ENCODE measurements at places on chromosomes 2 and 18.
A peak's percentile ranks its signal among the peaks of the same experiment; 100 is the strongest.

DNA sequence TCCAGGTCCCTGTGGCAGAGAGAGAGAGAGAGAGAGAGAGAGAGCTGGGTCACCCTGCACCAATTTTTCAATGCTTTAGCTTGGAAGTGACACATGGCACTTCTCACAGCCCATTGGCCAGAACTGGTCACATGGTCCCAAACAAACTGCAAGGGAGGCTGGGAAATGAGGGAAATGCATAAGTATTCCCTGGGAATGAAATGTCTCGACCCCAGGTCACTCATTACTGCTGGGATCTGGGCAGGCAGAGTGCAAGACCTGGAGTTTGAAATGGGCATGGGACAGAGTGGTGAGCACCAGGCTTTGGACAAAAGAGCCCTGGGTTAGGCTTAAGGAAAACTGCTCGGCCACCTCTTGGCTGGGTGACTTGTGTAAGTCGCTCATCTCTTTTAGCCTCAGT is 37.0 kb downstream of the SMAD7 start:
- no peak for ATAC-seq

GRCh38 chr2:102106133-102106556 is 36.4 kb upstream of the IL1R1 start:
- no peak for ATAC-seq

GRCh38 chr2:190408538-190409271 is 550 bp downstream of the MFSD6 start:
- peak; percentile 79 for ATAC-seq

GRCh38 chr2:17894556-17894955 is 16.1 kb downstream of the KCNS3 start:
- ATAC-seq = no peak

DNA sequence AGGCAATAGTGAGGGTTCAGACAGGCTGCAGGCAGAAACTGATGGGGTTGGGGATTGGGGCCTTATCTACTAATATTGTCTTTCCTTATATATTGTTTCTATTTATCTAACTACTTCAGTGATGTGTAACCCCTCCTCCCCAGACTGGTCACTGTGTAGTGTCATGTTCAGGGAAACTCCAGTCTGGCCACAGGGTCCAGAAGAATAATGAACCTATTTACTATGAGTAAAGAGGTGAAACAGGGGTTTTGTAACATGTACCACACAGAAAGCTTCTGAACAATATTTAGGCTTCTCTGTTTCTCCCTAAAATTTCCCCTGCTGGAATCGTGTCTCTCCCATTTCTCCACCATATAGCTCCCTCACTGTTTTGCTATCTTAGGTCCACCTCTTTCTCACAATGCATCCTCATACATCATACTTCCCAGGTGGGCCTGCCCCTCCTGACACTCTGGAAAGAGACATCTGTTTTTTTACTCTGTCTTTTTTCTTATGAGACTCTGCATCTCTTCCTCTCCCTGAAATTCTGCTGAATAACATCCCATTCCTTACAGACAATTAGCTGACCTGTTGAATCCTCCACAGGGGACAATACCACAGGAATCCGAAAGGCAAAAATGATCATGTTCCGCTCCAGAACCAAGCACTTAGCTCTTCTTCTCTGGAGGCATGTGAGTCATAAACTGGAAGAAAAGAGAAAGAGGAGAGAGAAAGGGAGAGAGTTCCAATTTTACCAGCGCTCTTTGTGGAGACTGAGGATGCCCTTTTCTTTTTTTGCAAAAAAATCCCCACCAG is 154.8 kb downstream of the ZEB2 start:
- no peak for ATAC-seq

- ATAC-seq = no peak
These were observed 93.4 kb upstream of the THOC1 start for GRCh38 chr18:361100-361732.

DNA sequence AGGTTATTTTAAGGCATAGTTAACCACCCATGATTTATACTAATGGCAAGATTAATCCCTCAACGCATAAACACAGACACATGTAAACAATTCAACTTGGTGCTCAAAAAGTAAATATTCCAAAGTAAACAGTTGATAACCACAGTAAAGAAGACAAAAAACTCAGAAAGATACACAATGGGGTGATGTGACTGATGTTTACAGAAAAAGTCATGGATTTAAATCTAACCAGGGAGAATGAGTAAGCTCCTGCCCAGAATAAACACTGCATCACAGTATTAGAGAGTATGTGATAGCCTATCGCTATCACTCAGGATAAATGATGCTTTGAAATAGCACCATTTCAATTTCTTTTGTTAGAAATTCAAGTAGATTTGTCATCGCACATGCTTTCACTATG is 49.3 kb downstream of the HIBCH start:
- no peak for ATAC-seq

GRCh38 chr2:188051706-188052105 is 240.0 kb upstream of the GULP1 start:
- ATAC-seq = no peak

DNA sequence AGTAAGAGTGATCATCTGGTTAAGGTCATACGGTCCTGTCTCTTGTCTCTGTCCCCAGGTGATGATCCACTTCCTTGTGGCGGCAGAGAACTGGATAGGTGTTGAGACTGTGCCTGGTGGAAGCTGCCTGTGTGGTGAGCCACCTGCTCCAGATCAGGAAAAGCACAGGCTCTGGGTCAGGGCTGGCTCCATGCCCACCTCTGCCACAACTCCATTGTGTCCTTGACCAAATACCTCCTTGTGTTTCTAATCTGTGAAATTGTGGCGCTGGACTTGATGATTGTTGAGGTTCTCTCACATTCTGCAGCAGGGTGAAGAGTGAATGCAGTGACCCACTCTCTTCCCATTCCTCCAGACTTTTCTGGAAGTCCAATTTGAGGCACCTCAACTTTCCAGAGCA is 45.7 kb upstream of the EN1 start:
- ATAC-seq = no peak

- ATAC-seq = no peak
These were observed 20.0 kb upstream of the SPATA3 start for GRCh38 chr2:230975927-230976326.

DNA sequence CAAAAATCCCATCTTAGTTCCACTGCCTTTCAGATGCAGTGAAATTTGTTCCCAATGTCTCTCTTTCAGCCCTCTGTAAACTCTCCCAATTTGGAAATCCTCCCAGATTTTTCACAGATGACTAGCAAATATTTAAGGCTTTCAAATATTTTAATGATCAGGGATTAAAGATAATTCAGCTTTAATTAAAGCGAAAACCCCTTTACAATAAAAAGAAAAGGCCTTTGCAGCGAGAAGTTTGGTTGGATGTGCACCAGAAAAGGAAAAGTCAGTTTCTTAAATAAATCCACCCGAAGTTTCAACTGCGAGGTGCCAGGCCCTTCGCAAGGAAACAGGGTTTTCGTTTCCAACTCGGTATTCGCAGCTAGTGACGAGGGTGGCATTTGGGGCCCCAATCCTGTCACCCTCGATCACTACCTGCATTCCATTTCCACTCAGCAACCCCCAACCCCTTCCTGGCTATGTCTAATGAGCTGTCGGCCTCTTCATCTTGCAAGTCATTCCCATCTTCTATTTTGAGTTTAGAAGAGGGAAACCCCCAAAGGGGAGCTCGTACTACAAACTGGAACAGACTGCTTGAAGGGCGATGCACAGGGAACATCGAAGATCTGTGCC is 1.5 kb downstream of the RAX start:
- no peak for ATAC-seq

DNA sequence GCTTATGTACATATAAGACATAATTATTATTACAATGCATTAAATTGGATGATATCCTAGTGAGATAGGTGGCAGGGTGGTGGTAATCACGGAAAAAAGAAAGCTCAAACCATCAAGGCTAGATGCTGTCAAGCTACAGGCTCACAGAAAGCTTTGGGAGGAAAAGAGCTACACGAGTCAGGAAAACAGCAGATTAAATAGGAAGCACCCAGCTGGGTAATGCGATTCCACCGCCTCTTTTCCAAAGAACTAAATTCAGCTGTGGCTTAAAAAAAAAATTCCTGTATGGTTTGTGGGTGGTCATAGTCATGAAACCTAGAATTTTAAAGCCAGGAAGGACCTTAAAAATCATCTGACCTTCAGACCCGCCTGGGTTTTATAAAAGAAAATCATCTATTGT is 23.7 kb upstream of the PTPN4 start:
- no peak for ATAC-seq

DNA sequence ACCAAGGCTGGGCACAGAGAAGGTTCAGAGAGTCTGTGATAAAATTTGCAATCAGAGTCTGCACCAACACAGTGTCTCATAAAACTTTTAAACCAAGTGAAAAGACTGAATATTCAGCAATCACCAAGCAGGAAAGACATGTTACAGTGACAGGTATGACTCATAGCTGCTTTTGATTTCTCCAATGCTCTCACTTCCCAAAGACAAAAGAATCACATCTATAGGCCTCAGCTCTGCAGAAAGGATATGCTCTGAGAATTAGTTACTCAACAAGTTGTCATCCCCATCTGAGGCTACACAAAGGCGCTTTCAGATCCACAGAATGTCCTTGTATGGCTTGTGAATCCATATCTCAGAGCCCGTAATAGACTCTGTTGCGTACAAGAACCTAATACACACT is 92.5 kb downstream of the KCNF1 start:
- ATAC-seq = no peak

GRCh38 chr18:72261590-72261989 is 282.6 kb downstream of the CBLN2 start:
- no peak for ATAC-seq

- no peak for ATAC-seq
These were observed 2.9 kb downstream of the PROKR1 start for GRCh38 chr2:68646303-68646702.

GRCh38 chr2:97919858-97920257 is 75.9 kb downstream of the TMEM131 start:
- no peak for ATAC-seq

DNA sequence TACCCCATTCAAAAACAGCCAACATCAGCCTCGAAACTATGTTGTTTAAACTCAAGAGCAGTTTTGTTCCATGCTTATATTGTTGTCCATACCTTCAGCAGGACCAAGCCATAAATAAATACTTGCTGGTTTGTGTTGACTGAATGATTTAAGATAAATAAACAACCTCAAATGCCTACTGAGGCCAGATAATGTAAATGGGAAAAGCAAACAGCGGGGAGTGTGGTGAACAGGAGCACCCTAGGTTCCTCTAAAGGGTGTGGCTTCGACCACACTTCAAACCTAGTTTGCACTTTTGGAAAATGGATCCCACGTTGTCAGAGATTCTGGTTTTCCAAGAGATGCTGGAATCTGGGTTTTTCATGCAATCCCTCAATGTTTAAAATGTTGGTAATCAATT is 1.7 kb upstream of the PMAIP1 start:
- no peak for ATAC-seq

GRCh38 chr2:207149249-207150213 is 16.2 kb downstream of the KLF7 start:
- ATAC-seq = peak; percentile 68

GRCh38 chr2:38460313-38460712 is 83.2 kb upstream of the ATL2 start:
- no peak for ATAC-seq

GRCh38 chr2:74481961-74482800 is 617 bp downstream of the CCDC142 start:
- peak; percentile 79 for ATAC-seq

DNA sequence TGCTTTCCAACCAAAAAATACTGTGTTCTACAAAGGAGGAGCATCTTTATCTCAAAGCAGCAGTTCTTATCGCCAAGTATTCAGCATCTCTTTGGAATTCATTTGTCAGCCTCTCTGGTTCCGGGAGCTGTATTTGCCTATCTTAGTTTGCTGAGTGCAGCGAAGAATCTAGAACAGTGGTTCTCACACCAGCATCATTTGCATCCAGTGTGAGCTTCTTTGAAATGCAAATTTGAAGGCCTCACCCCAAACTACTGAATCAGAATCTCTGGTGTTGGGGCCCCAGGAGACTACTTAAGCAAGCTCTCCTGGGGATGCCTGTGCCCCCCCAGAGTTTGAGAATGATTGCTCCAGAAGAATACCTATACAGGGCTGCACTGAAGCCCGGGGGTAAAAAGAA is 1.5 kb upstream of the PTPN2 start:
- no peak for ATAC-seq

- ATAC-seq = no peak
These were observed 34.2 kb downstream of the IMPA2 start for GRCh38 chr18:12015416-12016062.

- no peak for ATAC-seq
These were observed 28.7 kb upstream of the KLF11 start for GRCh38 chr2:10014418-10015190.

- no peak for ATAC-seq
These were observed 282.8 kb upstream of the VWC2L start for GRCh38 chr2:214128040-214128439.

DNA sequence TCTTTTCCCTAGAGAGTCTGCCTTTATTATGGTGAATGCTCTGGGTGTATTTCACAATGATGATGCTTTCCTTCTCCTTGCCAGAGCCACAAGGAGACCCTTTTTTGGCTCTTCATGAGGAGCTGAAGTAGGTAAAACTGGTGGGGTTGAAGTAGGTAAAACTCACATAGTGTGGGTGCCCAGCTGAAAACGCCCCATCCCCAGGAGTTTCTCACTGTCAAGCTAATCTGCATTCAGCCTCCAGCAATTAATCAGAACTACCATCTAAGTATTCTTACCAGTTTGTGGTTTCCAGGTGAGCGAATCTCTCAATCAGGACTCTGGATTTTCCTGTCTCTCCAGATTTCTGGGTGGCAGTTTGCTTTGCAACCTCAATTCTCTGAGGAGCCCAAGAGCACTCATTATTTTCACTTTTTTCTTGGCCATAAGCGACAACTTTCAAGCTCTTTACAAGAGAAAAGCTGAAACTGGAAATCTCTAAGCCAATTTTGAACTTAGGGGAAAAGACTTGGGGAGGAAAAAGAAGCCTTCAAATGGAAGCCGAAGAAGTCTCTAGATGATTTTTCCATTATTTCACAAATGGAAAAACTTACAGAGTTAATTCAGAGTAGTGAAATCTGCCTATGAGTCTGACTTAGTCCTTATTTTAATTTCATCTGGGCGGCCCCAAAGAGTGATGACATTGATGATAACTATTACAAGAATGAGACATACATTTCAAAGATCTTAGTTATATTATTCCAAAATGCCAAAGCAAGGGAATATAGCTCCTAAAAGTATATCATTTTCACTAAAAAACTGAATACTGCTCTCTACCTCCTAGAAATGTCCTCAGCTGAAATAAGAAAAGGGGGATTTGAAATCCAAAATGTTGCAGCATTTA is 121.4 kb upstream of the MAP3K20 start:
- ATAC-seq = no peak
